ENCODE measurements at places on chromosomes 12 and 14.

DNA sequence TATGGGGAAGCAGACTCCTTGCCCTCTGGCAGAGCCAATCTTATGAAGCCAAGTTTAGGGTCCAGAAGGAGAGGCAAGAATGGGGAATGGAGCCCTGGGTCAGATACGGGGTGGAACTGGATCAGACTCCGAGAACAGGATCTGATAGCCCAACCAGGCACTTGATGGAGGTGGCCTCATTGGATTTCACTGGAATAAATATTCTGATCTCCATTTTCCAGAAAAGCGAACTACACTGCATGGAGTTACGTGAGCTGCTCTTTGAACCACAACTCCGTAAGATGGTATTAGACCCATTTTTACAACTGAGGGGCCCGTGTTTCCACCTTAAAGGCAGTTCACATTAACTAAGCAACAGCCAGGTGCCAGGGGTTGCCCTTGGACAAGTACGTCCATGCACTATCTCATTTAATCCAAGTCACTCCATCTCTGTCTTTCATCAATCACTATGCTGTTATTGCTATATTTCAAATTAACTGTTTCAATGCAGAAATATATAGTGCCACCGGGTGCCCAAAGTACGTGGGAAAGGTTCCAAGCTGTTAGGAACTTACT, 155.2 kb downstream of the BCL11B start:
- DNase-seq, result no peak

GRCh38 chr14:24171422-24172260, at the start of gene REC8:
TSS of gene REC8 (plus strand) at chr14:24172080. CDS start at chr14:24172553, 473 bp downstream.
- DNase-seq, result peak; percentile 46

DNA sequence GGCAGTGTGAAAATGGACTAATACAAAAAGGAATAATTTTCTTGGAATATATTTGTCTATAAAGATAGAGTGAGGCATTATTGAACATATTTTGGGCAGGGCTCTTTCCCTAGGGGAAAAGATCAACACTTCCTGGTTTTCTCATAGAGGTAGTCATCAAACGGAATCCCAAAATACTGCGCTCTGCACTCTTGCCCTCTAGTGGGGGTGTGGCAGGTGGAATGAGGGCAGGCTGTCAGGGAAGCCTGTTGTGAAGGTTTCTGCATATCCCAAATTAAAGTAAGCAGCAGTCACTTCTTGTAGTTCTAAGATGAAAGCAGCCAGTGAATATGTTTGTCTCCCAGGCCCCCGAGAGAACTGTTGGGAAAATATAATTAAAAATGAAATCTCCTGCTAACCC, 666.8 kb upstream of the TMEM132C start:
- DNase-seq, result no peak

GRCh38 chr12:113846883-113847755, 119.0 kb downstream of the RBM19 start:
- DNase-seq, result no peak

DNA sequence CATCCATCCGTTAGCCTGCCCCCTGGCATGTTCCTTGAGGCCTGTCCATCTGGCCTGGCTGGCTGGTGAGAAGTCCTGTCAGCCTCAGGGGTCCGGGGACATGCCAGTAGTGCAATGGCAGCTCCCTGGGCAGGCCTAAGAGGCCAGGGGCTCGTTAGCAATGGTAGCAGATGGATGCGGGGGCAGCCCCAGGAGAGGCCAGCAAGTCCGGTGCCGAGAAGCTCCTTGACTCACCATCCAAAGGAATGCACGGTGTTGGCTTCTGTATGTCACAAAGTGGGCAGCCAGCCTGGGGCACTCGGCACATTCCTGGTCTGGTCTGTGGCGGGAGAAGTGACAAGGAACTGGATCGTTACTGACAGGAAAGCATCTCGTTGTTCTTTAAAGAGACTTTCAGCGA, 319.9 kb downstream of the CACNA1C start:
- no peak for DNase-seq

Measured in omental fat pad (tissue), 4 donors.